ENCODE measurements at places on chromosomes 12 and 14.

GRCh38 chr12:103442182-103442555 lies 53.6 kb downstream of the C12orf42 start:
- no peak for DNase-seq

- no peak for DNase-seq
These were observed 63.5 kb upstream of the C14orf180 start for GRCh38 chr14:104515811-104516780.

GRCh38 chr14:104536942-104537612 lies 42.5 kb upstream of the C14orf180 start:
- DNase-seq: no peak

DNA sequence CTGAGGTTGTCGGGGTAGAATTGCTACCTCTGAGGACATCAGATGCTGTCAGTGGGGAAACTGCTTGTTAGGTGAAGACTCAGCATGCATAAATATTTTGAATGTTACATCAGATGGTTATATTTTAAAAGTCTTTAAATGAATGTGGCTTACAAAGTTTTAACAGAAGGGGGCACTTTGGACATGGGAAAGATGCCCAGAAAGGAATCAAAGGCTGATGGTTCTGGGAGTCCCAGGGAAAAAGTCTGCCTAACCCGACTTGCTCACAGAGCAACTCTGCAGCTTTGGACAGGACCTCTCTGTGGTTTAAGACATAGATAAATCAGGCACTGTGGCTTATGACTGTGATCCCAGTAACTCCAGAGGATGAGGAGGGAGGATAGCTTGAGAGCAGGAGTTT lies 474.9 kb downstream of the ATP23 start:
- no peak for DNase-seq
